ENCODE measurements at places on chromosomes 7 and 10.

- no peak for DNase-seq
These were observed 570.2 kb downstream of the PHTF2 start for GRCh38 chr7:78368771-78369170.

GRCh38 chr7:111560773-111561653 lies 1.3 kb downstream of the IMMP2L start:
- DNase-seq = no peak

- DNase-seq = no peak
These were observed 239.7 kb downstream of the DNAJB9 start for GRCh38 chr7:108809356-108809755.

GRCh38 chr10:44981172-44982113 lies 2.8 kb upstream of the DEPP1 start:
- no peak for DNase-seq

DNA sequence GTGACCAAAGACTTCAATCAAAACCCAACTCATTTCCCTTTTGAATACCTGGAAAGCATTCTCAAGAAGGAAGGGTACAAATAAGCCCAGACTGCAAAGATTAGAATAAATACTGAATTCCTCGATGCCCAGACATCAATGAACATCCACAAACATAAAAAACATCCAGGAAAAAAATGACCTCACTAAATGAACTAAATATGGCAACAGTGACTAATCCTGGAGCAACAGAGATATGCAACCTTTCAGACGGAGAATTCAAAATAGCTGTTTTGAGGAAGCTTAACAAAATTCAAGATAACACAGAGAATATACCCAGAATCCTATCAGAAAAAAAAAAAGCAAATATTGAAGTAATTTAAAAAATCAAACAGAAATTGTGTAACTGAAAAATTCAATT lies 43.2 kb downstream of the PCLO start:
- no peak for DNase-seq

DNA sequence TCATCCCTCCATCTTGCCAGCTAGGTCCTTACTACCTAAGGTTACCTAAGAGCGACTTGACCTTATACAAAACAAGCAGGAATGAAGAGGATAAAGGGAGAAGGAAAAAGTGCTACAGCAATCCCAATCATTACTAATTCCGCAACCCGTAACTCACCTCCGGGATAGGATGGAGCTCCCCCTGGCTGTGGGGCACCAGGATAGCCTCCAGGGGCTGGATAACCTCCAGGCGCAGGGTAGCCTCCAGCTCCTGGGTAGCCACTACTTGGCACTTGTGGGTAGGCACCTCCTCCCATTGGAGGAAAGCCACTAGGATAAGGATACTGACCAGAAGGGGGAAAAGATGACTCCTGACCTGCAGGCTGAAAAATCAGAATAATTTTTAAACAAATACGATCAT lies 15.8 kb downstream of the ANXA7 start:
- DNase-seq = no peak

GRCh38 chr10:10796774-10797415 lies 220.8 kb upstream of the CELF2 start:
- DNase-seq = no peak

DNA sequence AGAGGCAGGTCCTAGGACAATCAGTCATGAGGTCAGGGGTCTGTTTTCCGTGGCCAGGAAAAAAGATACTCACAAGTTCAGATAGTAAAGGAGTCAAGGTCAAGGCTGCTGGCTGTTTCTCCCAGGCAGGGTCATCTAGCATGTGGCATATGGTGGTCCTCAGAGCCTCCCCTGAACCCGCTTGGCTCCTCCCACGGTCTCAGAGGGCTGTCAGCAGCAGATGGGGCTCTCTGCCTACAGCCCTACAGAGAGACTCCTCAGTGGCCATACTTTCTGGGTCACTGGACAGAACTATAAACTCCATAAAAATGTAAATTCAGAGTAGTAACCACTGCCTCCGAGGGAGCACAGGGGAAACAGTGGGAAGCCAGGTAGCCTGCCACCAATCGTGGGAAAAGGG lies 11.3 kb upstream of the DRGX start:
- DNase-seq = no peak

DNA sequence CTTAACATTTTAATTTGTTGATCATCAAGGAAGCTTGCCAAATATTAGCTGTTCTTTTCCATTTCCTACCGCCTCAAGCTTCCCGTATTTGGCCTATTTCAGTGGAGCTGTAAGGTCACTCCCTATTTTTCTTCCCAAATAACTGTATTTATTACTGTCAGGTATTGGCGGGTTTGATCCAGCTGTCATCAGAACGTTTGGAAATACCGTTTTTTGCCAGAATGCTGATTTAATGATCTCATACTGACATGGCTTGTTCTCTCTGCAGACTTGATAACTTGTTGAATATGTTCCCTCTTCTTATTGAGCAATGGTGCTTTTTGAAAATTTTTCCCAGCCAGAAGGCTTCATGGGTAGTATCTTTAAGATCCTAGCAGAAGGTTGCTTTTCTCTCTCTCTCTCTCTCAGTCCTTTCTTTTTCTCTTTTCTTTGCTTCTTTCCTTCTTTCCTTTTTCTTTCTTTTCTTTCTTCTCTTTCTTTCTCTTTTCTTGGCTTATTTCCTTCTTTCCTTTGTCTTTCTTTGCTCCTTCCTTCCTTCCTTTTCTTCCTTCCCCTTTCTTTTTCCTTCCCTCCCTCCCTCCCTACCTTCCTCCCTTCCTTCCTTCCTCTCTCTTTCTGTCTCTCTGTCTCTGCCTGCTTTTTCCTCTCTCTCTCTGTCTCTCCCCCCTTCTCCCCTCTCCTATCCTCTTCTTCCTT lies 42.1 kb downstream of the CUX1 start:
- DNase-seq = no peak

DNA sequence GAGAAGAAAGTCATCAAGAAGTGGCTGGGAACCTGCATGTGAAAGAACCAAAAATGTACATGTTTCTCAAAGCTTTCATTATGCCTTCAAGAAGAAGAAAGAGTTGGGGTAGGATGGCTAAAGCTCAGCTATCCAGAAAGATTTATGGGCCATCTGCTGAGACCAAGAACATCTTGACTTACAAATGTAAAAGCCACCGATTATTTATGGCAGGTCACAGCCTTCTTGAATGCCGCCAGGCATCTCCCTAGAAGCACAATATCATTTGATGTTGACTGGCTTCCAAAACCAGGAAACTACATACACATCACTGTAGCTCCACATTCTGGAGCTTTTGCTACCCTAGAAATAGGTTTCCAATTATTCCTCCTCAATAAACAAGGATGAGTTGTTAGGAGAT lies 254.2 kb upstream of the AOAH start:
- no peak for DNase-seq

GRCh38 chr10:71033396-71033980 lies 145.1 kb upstream of the PCBD1 start:
- no peak for DNase-seq

GRCh38 chr10:60335708-60336107 lies 54.0 kb downstream of the ANK3 start:
- no peak for DNase-seq

DNA sequence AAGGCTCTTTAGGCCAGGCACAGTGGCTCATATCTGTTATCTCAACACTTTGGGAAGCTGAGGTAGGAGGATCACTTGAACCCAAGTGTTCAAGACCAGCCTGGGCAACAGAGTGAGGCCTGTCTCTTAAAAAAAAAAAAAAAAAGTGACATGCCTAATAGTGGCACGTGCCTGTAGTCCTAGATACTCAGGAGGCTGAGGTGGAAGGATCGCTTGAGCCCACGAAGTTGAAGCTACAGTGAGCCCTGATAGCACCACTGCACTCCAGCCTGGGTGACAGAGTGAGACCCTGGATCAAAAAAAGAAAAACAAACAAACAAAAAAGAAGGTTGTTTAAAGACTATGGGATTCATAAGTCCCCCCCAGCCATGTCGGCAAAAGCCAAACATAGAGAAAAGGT lies 42.2 kb upstream of the NRF1 start:
- no peak for DNase-seq

DNA sequence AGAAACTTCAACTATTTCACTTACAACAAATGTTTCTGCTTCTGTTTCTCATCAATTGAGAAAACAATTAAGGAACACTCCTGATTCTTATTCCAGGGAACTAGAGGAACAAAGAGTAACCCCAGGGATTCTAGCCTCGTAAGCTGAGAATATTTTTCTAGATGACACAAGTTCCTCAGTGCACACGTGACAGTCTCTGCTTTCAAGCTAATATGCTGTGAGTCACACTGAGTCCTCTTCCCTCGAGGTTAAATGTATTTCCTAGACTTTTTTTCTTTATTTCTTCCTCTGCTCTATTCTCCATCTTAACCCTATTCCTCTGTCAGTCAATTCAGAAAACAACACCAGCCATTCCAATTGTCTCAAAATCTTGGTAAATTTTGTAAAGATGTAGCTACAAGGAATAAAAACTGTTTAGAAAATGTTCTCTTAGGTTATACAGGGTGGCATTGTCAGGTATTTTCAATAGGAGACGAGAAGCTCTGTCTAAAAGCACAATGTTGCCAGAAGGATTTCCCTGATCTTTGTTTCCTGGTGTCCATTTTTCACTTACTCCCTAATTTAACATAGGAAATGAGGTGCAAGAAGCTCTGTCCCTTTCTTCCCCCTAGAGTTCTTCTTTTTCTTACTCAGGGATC lies 5.8 kb upstream of the C1GALT1 start:
- DNase-seq = no peak

- DNase-seq = no peak
These were observed 132.4 kb upstream of the FOXK1 start for GRCh38 chr7:4549681-4550080.

DNA sequence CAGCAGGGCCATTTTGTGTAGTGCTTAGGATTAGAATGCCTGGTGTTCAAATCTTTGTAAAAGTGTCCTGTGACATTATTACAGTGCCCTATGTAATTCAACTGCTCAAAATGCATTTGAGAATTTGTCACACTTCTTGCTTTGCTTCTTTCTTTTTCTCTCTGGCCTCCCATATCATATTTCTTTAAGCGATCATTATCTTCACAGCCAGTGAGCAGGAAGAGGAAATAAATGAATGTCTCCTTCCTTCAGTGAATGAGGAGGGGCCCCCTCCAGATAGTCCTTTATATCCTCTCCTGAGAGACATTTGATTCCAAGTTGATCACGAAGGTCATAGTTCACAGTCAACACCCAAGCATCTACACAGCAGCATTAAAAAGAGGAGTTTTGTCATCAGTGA lies 425.1 kb upstream of the NPVF start:
- no peak for DNase-seq

- no peak for DNase-seq
These were observed 12.8 kb upstream of the FFAR4 start for GRCh38 chr10:93553482-93554315.

DNA sequence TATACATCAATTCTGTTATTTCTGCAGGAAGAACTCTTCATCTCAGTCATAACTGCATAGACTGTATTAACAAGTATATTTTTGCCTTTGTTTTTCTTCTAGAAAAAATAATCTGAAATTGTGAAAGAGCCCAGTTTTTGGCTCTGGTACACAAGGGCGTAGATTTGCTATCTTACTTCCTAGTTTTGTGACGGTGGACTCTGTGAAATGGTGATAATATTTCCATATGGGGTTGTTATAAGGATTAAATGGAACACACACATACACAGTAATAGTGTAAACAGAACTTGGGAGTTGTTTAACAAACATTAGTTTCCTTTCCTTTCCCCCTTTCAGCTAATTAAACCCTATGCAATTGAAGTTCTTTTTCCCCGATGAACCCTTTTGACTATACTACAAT lies 108.7 kb downstream of the MKLN1 start:
- no peak for DNase-seq

DNA sequence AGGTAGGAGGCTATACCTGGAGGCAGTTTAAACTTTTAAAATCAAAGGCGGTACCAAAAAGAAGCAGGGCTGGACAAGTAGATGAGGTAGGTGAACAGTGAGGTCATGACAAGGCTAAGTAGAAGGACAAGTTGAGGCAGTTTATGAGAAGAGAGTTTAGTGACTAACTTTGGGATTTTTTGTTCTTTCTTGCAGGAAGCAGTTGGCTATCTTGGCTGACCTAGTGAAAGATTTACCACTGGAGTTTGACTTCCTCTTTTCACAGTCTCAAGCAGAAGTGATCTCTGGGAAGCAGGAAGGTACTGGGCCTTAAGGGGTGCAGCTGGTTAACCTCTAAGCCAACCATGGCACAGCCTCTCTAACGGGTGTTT lies 26.3 kb downstream of the ENTPD7 start:
- DNase-seq = no peak

DNA sequence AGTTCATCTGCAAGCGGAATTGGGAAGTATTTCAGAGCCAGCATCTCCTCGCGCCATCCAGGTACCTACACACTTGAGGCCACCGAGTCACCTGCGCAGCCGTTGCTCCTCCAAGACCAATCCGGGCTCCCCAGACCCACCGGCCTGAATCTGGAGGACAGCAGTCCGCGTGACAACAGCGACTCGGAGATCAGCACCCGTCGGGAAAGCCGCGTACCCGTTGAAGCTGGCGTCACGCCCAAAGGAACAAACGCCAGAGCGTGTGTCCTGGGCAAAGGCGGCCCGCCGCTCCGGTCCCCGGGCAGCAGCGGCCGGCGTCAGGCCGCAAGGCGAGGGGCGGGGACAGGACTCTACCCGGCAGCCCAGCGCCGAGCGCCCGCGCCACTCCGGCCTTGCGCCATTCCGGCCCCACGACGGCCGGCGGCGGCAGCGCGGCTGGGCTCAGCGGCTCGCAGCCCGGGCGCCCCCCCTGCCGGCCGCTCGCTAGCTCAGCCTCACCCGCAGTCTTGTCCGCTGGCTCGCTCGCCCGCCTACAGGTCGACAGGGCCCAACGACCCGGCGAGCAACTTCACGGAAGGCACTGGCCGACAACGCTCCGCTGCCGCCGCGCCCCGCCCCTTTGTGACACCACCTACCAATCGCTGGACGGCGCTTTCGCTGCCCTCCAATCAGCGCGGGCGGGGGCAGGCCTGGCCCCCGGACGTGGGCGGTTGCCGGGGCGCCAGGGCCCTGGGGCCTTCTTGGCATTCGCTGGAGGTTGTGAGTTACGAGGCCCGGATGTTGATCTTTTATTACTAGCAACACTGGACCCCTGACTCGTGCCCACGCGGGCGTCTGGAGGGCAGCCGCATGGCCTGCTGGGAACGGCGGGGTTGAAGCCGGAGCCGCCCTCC lies at the start of gene ZFAND4:
TSS of gene ZFAND4 (minus strand) at position 592 of the 893 bp plus-strand sequence. CDS start 9,047 bp downstream, outside the sequence.
- DNase-seq = peak; percentile 77

DNA sequence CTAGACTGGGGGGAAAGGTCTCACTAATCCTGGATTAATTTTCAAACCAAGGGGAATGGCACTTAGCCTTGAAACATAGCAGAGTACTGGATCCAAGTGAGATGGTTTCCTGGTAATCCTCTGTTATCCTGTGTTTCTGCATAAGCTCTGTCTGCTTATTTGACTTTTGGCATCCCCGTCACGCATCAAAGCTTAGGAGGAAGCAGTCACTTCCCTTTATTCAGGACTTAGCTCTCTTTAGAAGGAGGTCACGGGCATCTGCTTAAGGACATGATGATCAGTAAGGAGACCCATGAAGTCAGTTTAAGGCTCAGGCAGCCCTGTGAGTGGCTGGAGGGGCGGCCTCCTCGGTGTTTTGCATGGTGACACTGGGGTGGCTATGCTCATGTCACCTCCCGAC lies 30.0 kb downstream of the TSPAN15 start:
- no peak for DNase-seq

- no peak for DNase-seq
These were observed 68.0 kb upstream of the INSIG1 start for GRCh38 chr7:155229548-155230168.

- DNase-seq = no peak
These were observed 25.0 kb downstream of the SORCS3 start for GRCh38 chr10:104666106-104666505.

All from left renal cortex interstitium (tissue), 4 donors.